Aorta (tissue), 5 donors: ENCODE measurements at places on chromosomes 16 and 17. TPM values are rescaled to one million over a fixed set of nuclear protein-coding genes. Genes with fewer than 3 reads are reported as not detected.
A peak's percentile ranks its signal among the peaks of the same experiment; 100 is the strongest.

- H3K27me3 ChIP-seq = no peaks in the 10 kb centered on the region
- no peaks in the 10 kb centered on the region for H3K36me3 ChIP-seq
- DNase-seq = peak; percentile 88
- H3K4me3 ChIP-seq = peak overlapping the region; percentile 70
Measured at GRCh38 chr16:2904100-2904921, 7.4 kb upstream of the FLYWCH1 start.

DNA sequence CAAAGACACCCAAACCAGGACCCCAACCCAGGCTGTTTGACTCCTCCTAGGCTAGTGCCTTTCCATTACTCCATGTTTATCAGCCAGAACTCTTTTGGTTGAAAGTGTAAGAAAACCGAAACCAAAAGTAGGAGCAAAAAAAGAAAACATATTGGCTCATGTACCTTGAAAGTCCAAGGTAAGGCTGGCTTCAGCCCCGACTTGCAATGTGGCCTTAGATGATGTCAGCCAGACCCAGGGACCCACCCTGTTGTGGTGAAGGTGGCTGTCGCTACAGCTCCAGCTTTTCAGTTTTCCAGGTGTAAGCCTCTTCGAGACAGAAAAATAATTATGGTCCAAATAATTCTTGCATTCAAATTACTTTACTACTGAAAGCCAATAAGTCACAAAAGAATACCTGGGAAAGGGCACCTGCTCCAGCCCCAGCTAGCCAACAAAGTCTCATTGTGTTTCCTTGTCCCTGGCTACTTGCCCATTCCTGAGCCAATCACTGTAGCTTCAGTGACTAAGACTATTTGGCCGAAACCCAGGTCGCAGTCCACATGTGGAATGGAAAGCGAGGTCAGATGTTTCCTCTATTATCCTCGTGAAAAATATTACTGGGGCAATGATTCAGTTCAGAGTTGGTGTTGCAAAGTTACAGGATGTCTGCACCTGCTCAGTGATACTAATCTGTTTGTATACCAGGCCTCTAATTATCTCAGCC is 20.7 kb downstream of the DNAH9 start:
- no peaks in the 10 kb centered on the region for H3K36me3 ChIP-seq
- no peak overlapping the region for H3K4me3 ChIP-seq
- DNase-seq = no peak
- no peak overlapping the region for H3K27ac ChIP-seq

DNA sequence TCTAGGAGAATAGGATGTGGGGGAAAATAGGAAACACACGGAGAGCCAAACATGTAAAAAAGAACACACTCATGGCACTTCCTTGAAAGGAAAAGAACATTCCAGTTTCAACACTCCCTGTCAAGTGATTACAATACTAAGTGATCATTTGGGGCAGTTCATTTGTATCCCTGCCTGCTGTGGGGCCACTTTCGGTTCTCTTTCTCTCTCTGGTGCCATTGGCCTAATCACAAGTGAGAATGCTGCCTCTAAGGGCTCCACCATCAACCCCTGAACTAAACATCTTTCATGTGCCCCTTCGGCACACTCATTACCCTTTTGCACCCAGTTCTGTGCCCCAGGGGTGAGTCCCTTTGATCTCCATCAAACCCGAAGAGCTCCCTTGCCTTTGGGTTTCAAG is 197.3 kb downstream of the CEP112 start:
- no peak for DNase-seq
- H3K27ac ChIP-seq = no peak overlapping the region
- H3K4me3 ChIP-seq = no peak overlapping the region
- H3K27me3 ChIP-seq = no peaks in the 10 kb centered on the region
- H3K36me3 ChIP-seq = no peaks in the 10 kb centered on the region

DNA sequence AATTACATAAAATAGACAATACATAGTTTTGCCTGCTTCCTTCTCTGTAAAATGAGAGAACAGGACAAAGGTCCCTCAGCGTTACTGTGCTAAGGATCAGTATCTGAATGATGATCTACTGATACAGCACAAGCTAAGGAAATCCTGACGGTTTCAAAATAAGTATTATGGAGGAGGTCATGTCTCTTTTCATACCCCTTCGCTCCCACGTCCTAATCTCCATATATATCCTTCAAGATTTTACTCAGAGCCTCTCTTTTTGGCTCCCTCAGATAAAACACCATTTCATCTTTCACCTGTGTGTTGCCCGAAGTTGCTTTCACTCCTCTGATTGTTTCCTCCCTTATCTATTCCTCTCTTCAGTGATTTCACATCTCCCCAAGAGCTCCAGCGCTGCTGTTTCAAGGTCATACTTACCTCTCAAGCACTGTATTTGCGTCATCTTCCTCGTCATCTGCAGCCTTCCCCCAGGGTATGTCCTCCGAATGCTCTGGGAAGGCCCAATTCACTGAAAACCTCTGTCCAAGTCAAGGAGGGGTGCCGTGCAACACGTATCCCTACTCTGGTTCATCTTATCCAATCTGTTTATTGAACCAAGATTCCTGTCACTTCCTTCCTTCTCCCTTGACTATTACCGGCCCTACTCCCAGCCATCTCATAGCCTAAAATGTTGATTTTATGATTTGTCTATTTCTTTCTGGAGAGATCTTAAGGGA is 1.2 kb upstream of the BLTP2 start:
- no peaks in the 10 kb centered on the region for H3K27me3 ChIP-seq
- H3K27ac ChIP-seq = peak overlapping the region; percentile 84
- DNase-seq = no peak

DNA sequence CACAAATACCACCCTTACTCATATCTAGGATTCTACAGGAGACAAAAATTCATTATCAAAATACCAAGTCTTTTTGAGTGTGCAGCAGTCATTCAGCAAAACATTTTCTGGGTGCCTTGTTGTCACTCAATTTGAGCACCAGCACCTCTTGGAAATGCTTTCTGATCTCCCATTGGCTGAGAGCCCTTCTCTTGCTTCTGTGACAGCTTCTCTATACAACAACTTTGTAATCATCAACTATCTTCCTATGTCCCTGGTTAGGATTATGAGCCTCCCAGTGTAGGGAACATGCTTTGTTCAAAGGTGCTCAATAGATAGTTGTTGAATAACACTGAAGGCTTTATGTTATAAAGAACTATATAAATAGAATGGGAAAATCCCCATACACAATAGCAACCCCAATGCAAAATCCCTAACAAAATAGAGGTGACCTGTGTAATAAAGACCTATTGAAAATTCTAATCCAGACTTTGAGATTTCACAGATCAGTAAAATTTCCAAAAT is 10.3 kb upstream of the RAB11FIP4 start:
- no peaks in the 10 kb centered on the region for H3K4me1 ChIP-seq
- no peak overlapping the region for H3K4me3 ChIP-seq
- no peaks in the 10 kb centered on the region for H3K27me3 ChIP-seq
- DNase-seq = no peak
- H3K36me3 ChIP-seq = no peaks in the 10 kb centered on the region
- no peak overlapping the region for H3K27ac ChIP-seq

GRCh38 chr16:86563469-86564345 is 2.9 kb upstream of the FOXC2 start:
- H3K27ac ChIP-seq = peak overlapping the region; percentile 94
- H3K4me1 ChIP-seq = no peaks in the 10 kb centered on the region
- H3K36me3 ChIP-seq = no peaks in the 10 kb centered on the region
- peak; percentile 93 for DNase-seq
- H3K4me3 ChIP-seq = peak overlapping the region; percentile 41
- no peaks in the 10 kb centered on the region for H3K27me3 ChIP-seq

DNA sequence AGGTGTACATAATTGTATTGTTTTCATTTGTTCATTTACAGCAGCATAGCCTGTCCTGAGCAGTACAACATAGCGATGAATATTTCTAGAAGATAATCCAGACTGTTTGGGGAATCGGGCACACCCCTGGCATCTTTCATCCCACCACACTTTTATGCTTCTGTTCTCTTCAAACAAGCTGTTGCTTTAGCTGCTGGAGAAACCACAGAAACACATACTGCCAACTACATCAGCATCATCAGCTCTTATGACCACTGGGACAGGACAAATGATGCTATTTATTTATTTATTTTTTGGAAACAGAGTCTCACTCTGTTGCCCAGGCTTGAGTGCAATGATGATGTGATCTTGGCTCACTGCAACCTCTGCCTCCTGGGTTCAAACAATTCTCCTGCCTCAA is 22.6 kb upstream of the HAPSTR1 start:
- H3K4me3 ChIP-seq = no peak overlapping the region
- no peak for DNase-seq
- no peaks in the 10 kb centered on the region for H3K4me1 ChIP-seq
- H3K27me3 ChIP-seq = no peaks in the 10 kb centered on the region
- no peak overlapping the region for H3K27ac ChIP-seq

DNA sequence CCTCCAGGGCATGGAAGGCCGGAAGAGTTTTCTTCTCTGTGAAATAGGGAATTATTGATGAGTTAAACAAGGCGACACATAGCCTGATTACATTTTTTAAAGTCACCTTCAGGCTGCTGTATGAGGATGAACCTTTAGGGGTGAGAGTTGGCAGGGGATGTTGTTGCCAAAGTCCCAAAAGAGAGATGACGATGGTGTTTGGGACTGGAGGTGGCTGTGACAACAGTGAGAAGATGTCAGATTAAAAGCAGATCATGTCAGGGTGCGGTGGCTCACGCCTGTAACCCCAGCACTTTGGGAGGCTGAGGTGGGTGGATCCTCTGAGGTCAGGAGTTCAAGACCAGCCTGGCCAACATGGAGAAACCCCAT is 16.8 kb upstream of the ASGR2 start:
- H3K36me3 ChIP-seq = no peaks in the 10 kb centered on the region
- H3K27ac ChIP-seq = no peak overlapping the region
- H3K27me3 ChIP-seq = no peaks in the 10 kb centered on the region
- H3K4me3 ChIP-seq = no peak overlapping the region
- H3K4me1 ChIP-seq = no peaks in the 10 kb centered on the region

DNA sequence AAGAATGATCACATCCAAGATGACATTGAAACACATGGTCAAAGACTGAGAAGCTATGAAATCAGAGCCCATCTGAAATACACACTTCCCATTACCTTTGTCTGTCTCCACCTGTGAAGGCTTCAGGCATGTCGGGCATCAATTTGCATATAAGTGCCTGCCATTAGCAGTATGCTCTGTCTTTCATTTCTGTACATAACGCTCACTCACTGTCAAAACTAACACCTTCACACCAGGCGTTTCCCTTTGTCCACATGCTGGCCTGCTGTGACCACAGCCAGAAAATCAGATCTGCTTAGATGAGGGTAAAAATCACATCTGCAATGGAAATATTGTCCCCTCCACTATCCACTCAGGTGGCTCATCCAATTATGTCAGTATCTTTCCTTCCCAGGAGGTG is 524.8 kb downstream of the TOX3 start:
- no peaks in the 10 kb centered on the region for H3K36me3 ChIP-seq
- H3K4me3 ChIP-seq = no peak overlapping the region
- H3K4me1 ChIP-seq = no peaks in the 10 kb centered on the region
- no peak overlapping the region for H3K27ac ChIP-seq
- DNase-seq = no peak

- H3K36me3 ChIP-seq = no peaks in the 10 kb centered on the region
- H3K27me3 ChIP-seq = no peaks in the 10 kb centered on the region
- no peak overlapping the region for H3K27ac ChIP-seq
Measured at GRCh38 chr16:17365591-17366298, 105.0 kb downstream of the XYLT1 start.

DNA sequence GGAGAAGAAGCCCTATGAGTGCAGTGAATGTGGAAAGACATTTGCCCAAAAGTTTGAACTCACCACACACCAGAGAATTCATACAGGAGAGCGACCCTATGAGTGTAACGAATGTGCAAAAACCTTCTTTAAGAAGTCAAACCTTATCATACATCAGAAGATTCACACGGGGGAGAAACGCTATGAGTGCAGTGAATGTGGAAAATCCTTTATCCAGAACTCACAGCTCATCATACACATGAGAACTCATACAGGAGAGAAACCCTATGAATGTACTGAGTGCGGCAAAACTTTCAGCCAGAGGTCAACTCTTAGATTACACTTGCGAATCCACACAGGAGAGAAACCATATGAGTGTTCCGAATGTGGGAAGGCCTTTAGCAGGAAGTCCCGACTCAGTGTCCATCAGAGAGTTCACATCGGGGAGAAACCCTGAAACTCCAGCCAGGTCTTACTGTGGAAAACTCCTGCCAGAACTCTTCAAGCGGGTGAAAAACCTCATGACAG is 21.6 kb downstream of the ZFP1 start:
- H3K27me3 ChIP-seq = no peaks in the 10 kb centered on the region
- peaks cover 21% of the 10 kb centered on the region for H3K36me3 ChIP-seq

DNA sequence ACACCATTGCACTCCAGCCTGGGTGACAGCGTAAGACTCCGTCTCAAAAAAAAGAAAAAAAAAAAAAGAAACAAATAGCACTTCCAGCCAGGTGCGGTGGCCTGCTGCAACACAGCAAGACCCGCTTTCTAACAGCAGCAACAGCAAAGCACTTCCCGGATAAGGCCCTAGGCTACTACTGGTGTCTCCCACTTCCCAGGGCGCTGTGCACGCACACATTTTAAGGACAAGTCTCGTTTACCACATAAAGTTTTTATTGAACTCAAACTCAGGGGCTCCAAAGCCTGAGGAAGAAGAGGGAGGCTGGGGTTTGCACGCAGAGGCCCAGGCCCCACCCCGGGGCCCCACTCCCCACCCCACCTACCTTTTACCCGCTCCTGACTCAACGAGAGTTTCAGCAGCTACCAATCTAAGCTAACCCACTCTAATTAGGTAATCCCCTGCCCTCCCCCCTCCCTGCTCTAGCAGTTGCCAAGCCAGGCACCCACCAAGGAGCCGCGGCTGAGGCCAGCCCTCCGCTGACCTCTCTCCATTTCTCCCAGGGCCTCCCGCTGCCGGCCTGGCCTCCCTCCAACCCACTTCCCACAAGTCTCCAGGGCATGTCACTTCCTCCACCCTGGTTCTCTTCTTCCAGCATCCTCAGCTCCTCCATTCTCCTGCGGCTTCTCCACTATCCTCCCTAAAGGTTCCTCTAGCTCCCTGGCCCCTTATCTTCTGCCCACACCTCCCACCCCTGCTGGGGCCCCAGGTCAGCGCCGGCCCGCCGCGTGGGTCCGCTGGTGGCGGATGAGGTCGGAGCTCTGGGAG is 2.4 kb downstream of the ZNF768 start:
- no peaks in the 10 kb centered on the region for H3K27me3 ChIP-seq
- no peak overlapping the region for H3K4me3 ChIP-seq
- no peak overlapping the region for H3K27ac ChIP-seq
- no peaks in the 10 kb centered on the region for H3K36me3 ChIP-seq
- DNase-seq = no peak

- H3K36me3 ChIP-seq = no peaks in the 10 kb centered on the region
- DNase-seq = no peak
- no peaks in the 10 kb centered on the region for H3K27me3 ChIP-seq
- no peak overlapping the region for H3K4me3 ChIP-seq
Measured at GRCh38 chr17:32916134-32916533, 11.8 kb upstream of the TMEM98 start.

- H3K27ac ChIP-seq = no peak overlapping the region
- H3K36me3 ChIP-seq = no peaks in the 10 kb centered on the region
- no peak overlapping the region for H3K4me3 ChIP-seq
- no peaks in the 10 kb centered on the region for H3K4me1 ChIP-seq
- no peak for DNase-seq
- H3K27me3 ChIP-seq = no peaks in the 10 kb centered on the region
Measured at GRCh38 chr17:83010206-83011200, 68.9 kb upstream of the METRNL start.

Gene CD300LB
- polyA plus RNA-seq = not detected

Gene CFAP97D1
- polyA plus RNA-seq = 0.25 TPM

Gene CLEC19A
- polyA plus RNA-seq = not detected

Gene ANKS4B
- polyA plus RNA-seq = 0.08 TPM

Gene NLRC3
- polyA plus RNA-seq = not detected

Gene TBC1D3C
- 0.13 TPM for polyA plus RNA-seq

Gene KLHL10
- polyA plus RNA-seq = not detected

Gene CCDC40
- 6.8 TPM for polyA plus RNA-seq

Gene WIPI1
- 30.4 TPM for polyA plus RNA-seq

Gene TSNAXIP1
- 7.3 TPM for polyA plus RNA-seq

Gene CDK10
- polyA plus RNA-seq = 24.7 TPM

Gene EVPLL
- polyA plus RNA-seq = not detected

Gene ZFHX3
- 8.0 TPM for polyA plus RNA-seq

Gene MGAT5B
- not detected for polyA plus RNA-seq

Gene MPP3
- polyA plus RNA-seq = 3.1 TPM
